Fibroblast of skin of back (primary cell): ENCODE measurements at places on chromosomes 11 and 22.

GRCh38 chr11:124195189-124195734 is 12.1 kb downstream of the OR10D3 start:
- DNase-seq = peak; percentile 63

GRCh38 chr11:60292145-60292544 is 11.7 kb downstream of the MS4A4A start:
- DNase-seq = no peak

GRCh38 chr11:68584991-68585524 is 99.3 kb upstream of the GAL start:
- DNase-seq = no peak

GRCh38 chr11:113960702-113961330 is 14.1 kb upstream of the HTR3A start:
- no peak for DNase-seq
